Upper lobe of left lung (tissue), 6 donors: ENCODE measurements at places on chromosomes 12 and 14. TPM values are rescaled to one million over a fixed set of nuclear protein-coding genes. Genes with fewer than 3 reads are reported as not detected.

The TSPAN9 gene
- total RNA-seq: 62.9 TPM

The FGF6 gene
- total RNA-seq: not detected

The GUCY2C gene
- total RNA-seq: not detected

The KRT74 gene
- not detected for total RNA-seq

The KRT6A gene
- 1.3 TPM for total RNA-seq

The GPRC5D gene
- 0.66 TPM for total RNA-seq

DNA sequence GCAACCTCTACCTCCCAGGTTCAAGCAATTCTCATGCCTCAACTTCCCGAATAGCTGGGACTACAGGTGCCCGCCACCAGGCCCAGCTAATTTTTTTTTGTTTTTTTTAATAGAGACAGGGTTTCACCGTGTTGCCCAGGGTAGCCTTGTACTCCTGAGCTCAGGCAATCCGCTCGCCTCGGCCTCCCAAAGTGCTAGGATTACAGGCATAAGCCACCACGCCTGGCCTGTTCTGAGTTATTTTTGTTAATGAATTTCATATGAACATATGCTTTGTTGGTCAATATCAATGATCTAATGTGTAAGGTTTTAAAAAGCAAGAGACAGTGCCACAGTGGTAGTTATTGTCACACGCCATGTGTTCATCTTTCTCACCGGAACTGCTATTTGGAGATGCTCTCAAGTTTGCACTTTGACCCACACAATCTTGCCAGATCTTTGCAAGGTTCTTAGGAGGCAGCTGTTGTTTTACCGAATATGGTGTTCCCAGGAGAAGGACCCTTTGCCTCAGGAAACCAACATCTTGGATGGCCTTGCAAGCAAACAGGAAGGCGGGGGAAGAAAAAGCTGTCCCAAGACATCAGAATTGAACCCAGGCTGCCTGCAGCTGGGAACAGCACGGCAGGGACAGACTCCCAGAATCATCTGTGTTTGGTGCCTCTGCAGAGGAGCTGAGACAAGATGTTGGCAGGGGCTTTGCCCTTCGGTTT lies 30.0 kb downstream of the GALNT16 start:
- H3K27ac ChIP-seq: no peak overlapping the region
- no peaks in the 10 kb centered on the region for H3K27me3 ChIP-seq
- no peak for DNase-seq
- no peaks in the 10 kb centered on the region for H3K4me1 ChIP-seq
- H3K4me3 ChIP-seq: no peak overlapping the region
- no peaks in the 10 kb centered on the region for H3K36me3 ChIP-seq

DNA sequence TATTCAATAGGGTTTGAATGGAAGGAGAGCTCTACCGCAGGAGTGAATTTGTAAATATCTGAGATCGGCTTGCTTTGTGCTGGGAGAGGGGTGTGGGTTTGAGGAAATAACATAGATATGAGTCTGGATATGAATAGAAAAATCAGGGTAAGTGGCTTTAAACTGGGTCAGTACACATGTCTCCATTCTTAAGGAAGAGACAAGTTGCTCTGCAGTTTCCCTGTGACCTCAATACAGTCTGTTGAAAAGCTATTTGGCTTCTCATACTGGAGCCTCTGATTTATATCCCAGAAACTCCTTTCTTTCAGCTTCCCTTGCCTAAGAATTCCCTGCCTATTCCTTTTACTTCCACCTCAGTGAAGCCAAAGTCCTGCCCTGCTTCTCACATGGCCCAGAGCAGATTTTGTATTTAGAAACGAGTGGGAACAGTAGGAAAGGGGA lies 153.5 kb upstream of the ATF7IP start:
- H3K27me3 ChIP-seq: no peaks in the 10 kb centered on the region
- no peak overlapping the region for H3K4me3 ChIP-seq
- H3K4me1 ChIP-seq: peaks cover 8% of the 10 kb centered on the region
- H3K27ac ChIP-seq: no peak overlapping the region
- H3K36me3 ChIP-seq: no peaks in the 10 kb centered on the region

DNA sequence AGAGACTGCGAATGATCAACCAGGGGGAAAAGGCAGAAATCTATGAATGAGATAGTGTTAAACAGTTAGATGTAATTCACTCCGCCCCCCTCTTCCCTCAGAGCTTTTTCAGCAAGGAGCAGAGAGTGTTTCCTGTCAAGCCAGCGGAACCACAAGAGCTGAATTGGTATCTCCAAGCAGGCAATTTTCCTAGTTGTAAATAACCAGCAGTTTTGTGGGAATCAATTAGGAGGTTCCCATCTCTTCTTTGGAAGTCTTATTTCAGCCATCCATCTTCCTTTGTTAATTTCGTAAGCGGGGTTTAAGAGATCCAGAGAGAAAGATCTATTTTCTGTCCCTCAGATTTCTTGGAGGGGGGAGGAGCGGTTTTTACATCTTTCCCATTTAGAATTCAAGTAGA lies 178.0 kb downstream of the FOXN3 start:
- H3K27ac ChIP-seq: no peak overlapping the region
- H3K4me3 ChIP-seq: no peak overlapping the region
- no peak for DNase-seq
- H3K4me1 ChIP-seq: peaks cover 21% of the 10 kb centered on the region

DNA sequence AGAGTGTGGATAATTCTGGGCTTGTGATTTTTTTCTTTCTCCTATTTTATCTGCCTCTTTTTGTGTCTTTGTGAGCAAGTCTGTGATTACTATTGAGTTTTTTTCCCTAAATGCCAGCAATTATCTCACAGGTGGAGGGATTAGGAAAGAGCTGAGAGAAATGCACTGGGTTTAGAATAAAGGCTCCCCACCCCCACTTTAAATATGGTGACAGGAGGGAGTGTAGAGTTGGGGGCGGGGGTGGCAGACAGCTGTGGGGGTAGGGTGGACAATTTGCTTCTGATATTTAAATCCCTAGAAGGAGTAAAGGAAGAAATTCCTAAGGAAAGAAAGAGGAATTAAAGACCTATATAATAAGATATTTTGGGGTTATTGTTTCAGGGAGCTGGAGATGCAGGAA lies 145.9 kb downstream of the NRXN3 start:
- DNase-seq: no peak
- no peak overlapping the region for H3K27ac ChIP-seq
- no peaks in the 10 kb centered on the region for H3K27me3 ChIP-seq
- no peaks in the 10 kb centered on the region for H3K36me3 ChIP-seq
- H3K4me3 ChIP-seq: no peak overlapping the region

DNA sequence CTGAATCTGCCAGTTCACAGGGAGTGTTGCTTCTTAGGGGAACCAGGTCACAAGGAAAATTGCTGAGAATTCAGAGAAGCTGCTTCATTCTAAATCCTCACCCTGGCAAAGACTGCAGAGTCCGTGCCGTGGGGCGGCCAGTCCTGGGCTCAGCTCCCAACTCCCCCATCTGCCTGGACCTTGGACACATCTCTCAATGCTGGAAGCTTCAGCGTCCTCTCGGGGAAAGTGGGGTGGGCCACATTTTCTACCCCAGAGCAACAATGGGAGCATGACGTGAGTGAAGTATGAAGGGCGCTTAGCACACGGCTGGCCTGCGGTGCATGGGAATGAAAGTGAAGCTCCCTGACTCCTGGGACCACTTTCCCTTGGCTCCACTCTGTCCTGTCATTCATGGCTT lies 31.2 kb downstream of the HVCN1 start:
- H3K4me1 ChIP-seq: no peaks in the 10 kb centered on the region
- H3K27me3 ChIP-seq: no peaks in the 10 kb centered on the region
- DNase-seq: no peak
- no peaks in the 10 kb centered on the region for H3K36me3 ChIP-seq

GRCh38 chr12:23847857-23848256 lies 101.6 kb downstream of the SOX5 start:
- H3K4me3 ChIP-seq: no peak overlapping the region
- no peak for DNase-seq
- H3K27me3 ChIP-seq: no peaks in the 10 kb centered on the region
- no peaks in the 10 kb centered on the region for H3K4me1 ChIP-seq
- H3K27ac ChIP-seq: no peak overlapping the region

DNA sequence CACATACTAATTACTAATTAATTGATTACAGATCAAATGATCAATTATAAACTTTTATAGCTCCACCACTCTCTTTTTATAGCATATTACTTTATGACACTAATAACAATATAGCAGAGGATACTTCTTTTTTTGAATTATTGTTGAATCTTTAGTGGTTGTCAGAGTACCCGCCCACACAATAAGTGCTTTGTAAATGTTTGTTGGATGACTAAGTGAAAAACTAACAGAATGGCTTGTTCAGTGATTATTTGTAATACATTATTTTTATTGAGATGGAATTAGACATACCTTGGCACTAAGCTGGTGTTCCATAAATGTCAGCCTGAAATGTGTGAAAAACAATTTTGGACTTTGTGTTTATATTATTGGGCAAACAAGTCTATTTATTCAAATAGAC lies 670.5 kb upstream of the ATXN7L3B start:
- no peak for DNase-seq
- no peaks in the 10 kb centered on the region for H3K36me3 ChIP-seq

GRCh38 chr12:101803978-101804377 lies 26.8 kb downstream of the GNPTAB start:
- no peaks in the 10 kb centered on the region for H3K36me3 ChIP-seq
- no peaks in the 10 kb centered on the region for H3K27me3 ChIP-seq
- no peaks in the 10 kb centered on the region for H3K4me1 ChIP-seq
- no peak overlapping the region for H3K27ac ChIP-seq
- H3K4me3 ChIP-seq: no peak overlapping the region
- no peak for DNase-seq

DNA sequence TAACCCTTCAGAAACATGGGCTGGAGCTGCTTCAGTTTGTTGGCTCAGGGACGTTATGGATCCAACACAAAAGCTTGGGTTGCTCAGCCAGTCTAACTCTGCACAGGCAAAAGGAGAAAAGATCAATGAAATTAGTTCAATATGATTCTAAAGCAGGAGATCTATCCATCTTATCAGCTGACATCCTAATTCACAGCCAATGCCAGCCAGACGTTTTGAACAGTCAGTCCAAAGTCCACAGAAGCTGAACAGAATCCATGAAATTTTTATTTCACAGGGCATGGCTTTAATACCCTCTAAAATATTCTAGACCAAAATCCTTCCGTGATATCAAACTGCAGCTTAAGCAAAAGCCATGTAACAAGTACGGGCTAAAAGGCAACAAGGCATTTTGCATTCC lies 13.7 kb downstream of the NRDE2 start:
- H3K4me1 ChIP-seq: peaks cover 4% of the 10 kb centered on the region
- H3K36me3 ChIP-seq: no peaks in the 10 kb centered on the region
- no peaks in the 10 kb centered on the region for H3K27me3 ChIP-seq
- no peak overlapping the region for H3K27ac ChIP-seq
- DNase-seq: no peak

- H3K27me3 ChIP-seq: no peaks in the 10 kb centered on the region
- no peaks in the 10 kb centered on the region for H3K4me1 ChIP-seq
- H3K36me3 ChIP-seq: no peaks in the 10 kb centered on the region
- no peak overlapping the region for H3K27ac ChIP-seq
- no peak for DNase-seq
Measured at GRCh38 chr12:19970821-19971220, 397.5 kb upstream of the PDE3A start.

- no peaks in the 10 kb centered on the region for H3K4me1 ChIP-seq
- no peak overlapping the region for H3K27ac ChIP-seq
- DNase-seq: no peak
- no peaks in the 10 kb centered on the region for H3K27me3 ChIP-seq
Measured at GRCh38 chr14:89813617-89814031, 140.9 kb downstream of the EFCAB11 start.

- H3K27me3 ChIP-seq: no peaks in the 10 kb centered on the region
- DNase-seq: no peak
- no peak overlapping the region for H3K4me3 ChIP-seq
- no peak overlapping the region for H3K27ac ChIP-seq
Measured at GRCh38 chr14:42163136-42163535, 556.5 kb downstream of the LRFN5 start.

GRCh38 chr12:121532503-121533393 lies 48.1 kb downstream of the KDM2B start:
- peak overlapping the region; percentile 93 for H3K27ac ChIP-seq
- peaks cover 67% of the 10 kb centered on the region for H3K4me1 ChIP-seq
- no peaks in the 10 kb centered on the region for H3K27me3 ChIP-seq

GRCh38 chr12:57055824-57056223 lies 5.9 kb upstream of the MYO1A start:
- DNase-seq: no peak
- H3K27ac ChIP-seq: no peak overlapping the region
- H3K4me3 ChIP-seq: no peak overlapping the region
- peaks cover 12% of the 10 kb centered on the region for H3K36me3 ChIP-seq

DNA sequence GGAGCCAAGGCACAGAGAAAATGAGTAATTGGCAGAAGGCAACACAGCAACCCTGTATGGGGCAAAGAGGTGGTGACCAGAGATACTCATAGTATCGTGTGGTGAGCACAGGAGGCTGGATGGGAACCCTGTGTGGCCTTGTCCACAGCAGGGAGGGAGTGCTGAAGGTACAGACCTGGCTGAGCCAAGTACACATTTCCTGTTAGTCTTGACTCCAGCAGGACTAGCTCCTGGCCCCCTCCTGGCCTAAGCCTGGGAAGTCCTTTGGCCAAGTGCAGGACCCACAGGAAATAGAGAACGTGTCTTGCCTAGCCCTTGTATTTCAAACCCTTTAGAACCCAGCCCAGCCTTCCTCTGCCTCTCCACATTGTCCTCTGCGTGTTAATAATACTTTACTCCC lies 289.8 kb upstream of the PWP1 start:
- H3K36me3 ChIP-seq: no peaks in the 10 kb centered on the region
- H3K4me1 ChIP-seq: no peaks in the 10 kb centered on the region
- H3K27ac ChIP-seq: no peak overlapping the region
- no peak for DNase-seq

DNA sequence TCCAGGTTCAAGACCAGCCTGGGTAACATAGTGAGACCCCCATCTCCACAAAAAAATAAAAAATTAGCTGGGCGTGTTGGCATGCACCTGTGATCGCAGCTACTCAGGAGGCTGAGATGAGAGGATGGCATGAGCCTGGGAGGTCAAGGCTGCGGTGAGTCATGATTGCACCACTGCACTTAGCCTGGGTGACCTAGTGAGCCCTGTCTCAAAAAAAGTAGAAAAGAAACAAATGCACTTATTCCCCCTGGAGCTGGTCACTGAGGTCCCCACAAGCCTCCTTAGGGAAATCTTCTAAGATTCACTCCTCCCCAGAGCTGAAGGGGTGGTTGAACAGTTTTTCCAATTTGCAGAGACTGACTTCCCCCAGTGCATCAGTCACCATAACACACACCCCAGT lies 1.6 kb downstream of the CD9 start:
- peak overlapping the region; percentile 91 for H3K27ac ChIP-seq
- no peaks in the 10 kb centered on the region for H3K36me3 ChIP-seq
- H3K27me3 ChIP-seq: peaks cover 8% of the 10 kb centered on the region
- peak overlapping the region; percentile 65 for H3K4me3 ChIP-seq

GRCh38 chr14:105324080-105324778 lies 9.7 kb downstream of the PACS2 start:
- peaks cover 11% of the 10 kb centered on the region for H3K4me1 ChIP-seq
- no peaks in the 10 kb centered on the region for H3K27me3 ChIP-seq
- DNase-seq: peak; percentile 74
- H3K27ac ChIP-seq: no peak overlapping the region
